ENCODE measurements at places on chromosomes 3 and 15.

GRCh38 chr15:40275523-40275922 is 7.3 kb downstream of the ANKRD63 start:
- no peak for DNase-seq

DNA sequence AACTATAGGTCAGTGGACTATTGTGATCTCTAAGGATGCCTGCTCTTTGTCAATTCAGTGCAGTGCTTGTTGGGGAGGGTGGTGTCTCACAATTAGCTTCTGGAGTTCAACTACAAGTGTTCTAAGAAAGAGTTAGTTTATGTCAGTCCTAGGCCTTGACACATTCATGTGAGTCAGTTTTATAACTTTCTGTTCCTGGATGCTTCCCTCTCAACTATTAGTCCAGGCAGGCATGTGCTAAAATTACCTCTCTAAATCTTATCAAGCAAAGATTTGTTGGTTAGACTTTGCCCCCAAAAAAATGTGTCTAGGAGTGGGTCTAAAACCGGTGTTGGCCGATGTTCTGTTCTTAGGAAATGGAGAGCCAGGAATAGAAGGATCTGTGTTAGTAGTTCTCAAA is 378.3 kb downstream of the IL5RA start:
- no peak for DNase-seq

GRCh38 chr3:47008234-47008796 is 28.8 kb downstream of the NBEAL2 start:
- no peak for DNase-seq

GRCh38 chr3:115790759-115791158 is 167.4 kb downstream of the GAP43 start:
- DNase-seq = no peak

DNA sequence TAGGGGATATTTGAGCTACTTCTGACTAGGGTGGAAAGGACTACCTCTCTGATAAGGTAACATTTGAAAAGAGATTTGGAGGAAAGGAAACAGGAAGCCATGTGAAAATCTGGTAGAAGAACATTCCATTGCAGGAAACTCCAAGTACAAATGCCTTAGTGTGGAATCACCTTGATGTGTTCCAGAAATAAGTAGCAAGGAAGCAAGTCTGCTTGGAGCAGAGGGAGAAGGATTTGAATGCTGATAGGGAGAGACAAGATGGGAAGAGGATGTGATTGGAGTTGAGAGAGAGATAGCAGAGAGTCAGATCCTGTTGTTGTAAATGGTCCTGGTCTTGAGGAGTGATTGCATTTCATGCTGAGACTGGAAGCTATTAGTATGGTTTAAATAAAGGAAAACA is 335.1 kb upstream of the DCBLD2 start:
- no peak for DNase-seq

GRCh38 chr3:13268961-13269441 is 151.1 kb downstream of the NUP210 start:
- no peak for DNase-seq

DNA sequence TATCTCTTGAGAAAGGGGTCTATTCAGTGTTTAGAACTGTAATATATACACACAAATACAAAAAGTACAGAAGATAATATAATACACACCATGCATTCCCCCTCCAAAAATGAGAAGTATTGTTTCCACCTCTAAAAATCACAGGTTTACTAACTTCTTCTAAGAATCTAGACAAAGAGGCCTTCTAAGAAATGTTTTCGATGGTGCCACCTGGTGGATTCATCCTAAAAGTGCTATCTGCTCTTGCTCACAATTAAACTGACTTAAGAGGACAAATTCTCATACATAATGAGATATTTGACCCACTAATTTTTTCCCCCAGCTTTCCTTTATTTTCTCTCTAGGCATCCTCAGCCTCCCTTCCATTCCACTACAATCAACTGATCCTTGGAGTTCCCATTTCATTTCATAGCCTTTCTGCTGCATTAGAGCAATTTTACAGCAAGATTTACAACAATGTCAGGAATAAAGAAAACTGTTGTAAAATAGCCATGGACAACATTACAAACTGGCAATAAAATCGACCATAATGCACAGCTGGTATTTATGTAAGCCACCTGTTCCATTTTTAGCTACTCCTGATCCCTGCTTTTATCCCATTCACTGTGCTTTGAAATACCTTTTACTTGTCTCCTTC is 124.6 kb downstream of the ARRDC4 start:
- peak; percentile 54 for DNase-seq

- no peak for DNase-seq
Observed at GRCh38 chr3:137835096-137835495, 71.0 kb downstream of the SOX14 start.

DNA sequence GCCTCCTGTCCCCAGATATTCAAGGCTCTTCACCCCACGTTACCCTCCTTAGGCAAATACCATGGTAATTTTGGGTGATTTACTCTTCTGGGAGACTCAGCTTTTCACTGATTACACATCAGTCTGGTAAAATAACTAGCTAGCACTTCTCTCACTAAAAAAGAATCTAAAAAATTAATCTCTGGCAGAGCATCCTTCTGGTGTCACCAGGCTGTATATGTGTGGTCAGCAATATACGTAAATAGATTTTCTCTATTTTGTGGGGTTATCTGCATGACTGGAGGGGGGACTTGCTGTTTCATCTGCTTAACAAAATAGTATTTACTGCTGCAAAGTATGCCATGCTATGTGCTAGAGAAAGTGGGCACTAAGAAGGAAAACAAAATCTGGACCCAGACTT is 45.1 kb downstream of the LRRC28 start:
- DNase-seq = no peak

- DNase-seq = peak; percentile 46
Observed at GRCh38 chr3:141680620-141681389, 57.3 kb upstream of the RNF7 start.

- DNase-seq = no peak
Observed at GRCh38 chr3:127275287-127275781, 12.5 kb downstream of the PRR20G start.

GRCh38 chr3:47057212-47057671 is 77.8 kb downstream of the NBEAL2 start:
- no peak for DNase-seq

GRCh38 chr15:40846841-40847222 is 3.0 kb downstream of the SPINT1 start:
- DNase-seq = no peak

- DNase-seq = no peak
Observed at GRCh38 chr15:40483919-40484318, 13.1 kb downstream of the CHST14 start.

GRCh38 chr3:100043271-100043670 is 71.0 kb downstream of the FILIP1L start:
- no peak for DNase-seq

GRCh38 chr15:92073044-92073785 is 219.7 kb downstream of the SLCO3A1 start:
- DNase-seq = no peak

GRCh38 chr3:190362258-190362657 is 25.7 kb upstream of the CLDN16 start:
- DNase-seq = no peak

GRCh38 chr15:28932361-28932760 is 46.6 kb downstream of the APBA2 start:
- no peak for DNase-seq

DNA sequence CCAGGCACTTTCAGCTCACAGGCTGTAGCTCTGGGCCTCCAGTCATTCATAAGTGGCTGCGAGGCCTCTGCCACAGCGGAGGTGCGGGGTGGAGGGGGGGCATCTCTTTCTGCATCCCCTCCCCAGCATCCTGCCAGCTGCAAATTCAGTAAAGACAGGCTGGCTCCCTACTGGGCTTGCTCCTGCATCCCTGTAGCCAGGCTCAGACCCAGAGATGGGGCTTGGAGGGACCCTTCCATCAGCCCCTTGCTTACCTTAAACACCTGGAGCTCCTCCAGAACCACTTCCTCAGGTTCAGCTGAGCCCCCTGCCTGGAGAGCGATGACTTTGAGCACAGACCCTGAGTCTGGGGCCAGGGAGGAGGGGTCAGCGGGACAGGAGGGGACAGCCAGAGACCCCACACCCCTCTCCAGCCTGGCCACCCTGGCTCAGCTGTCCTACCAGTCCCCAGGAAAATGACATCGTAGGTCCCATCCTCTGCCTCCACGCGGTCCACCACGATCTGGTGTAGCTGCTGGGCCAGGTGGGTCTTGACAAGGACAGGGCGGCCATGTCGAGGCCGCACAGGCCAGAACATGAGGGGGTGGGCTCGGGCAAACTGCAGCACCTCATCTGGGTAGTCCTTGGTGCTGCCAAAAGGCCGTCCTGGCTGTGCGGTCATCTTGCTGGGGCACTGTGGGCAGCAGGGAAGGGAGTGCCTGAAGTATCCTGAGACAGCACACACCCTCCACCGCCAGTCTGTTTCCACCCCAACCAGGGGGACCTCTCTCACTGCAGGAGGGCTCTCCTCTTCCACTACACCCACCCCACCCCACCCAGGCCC is 5.3 kb downstream of the SEMA3G start:
- DNase-seq = no peak

DNA sequence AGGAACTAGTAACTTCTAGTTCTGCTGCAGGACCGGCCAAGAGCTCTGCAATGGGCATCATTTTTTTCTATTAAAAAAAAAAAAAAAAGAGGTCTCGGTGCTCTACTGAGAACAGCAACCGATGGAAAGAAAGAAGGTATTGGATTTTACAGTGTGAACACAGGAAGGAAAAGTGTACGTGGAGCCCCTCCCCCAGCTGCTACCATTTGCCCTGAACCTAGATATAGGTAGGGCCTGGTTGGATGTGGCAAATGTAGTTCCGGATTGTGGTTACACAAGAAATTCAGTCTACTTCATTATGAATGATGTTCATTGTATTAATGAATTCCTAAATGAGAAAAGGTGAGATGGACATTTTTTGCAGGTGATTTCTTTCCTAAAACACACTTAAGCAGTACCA is 17.9 kb upstream of the PPARG start:
- no peak for DNase-seq

DNA sequence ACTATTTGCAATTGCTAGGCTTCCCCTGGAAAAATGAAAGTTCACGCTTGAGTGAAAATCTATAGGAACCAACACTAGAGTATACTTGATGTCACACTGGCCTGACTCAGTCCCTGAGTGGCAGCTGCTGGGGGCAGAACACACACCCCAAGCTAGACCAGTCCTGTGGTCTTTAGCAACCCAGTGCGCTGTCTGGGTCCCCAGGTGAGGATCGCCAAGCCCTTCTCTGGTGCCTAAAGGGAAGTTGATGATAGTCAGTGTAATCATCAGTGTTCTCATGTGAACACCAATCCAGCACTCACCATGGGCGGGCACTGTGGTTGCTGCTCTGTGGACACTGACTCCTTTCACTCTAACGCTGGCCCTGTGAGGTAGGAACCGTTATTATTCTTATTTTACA is 11.2 kb downstream of the ALDH1A3 start:
- DNase-seq = no peak

- DNase-seq = no peak
Observed at GRCh38 chr3:17232442-17232841, 347.7 kb downstream of the PLCL2 start.

DNA sequence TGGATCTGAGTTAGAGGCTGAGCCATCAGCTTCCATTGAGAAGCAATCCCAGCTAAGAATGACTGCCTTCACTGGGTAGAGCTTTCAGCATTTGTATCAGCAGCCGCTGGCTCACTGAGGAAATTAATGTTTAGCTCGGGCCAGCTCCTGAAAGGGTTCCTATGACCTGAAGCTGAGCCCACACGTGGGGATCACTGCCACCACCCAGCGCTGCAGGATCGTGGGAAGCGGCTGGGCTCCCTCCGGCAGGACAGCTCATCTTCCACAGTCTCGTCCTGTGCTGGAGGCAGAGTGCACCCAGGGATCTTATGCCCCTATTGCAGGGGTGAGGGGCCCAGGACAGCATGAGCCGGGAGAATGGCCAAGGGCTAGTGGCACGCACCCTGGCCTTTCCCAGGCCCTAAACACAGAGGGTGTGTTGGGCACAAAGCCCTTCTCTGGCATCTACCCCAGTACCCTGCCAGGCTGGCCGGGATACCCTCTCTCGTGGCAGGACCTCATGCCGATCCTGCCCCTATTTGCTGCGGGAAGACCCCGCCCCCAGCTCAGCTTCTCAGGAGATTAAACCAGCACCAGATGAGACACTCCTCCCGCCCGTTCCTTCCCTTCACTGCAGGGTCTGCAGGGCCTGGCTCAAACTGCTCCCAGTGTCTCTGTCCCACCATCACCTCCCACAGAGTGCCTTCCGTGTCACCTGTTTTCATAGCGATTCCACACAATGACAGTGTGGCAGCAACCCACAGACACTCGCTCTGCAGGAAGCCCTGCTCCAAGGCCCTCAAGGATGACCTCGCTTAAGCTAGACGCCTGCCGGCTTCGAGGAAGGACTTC is 28.5 kb downstream of the KLHL25 start:
- DNase-seq = no peak

DNA sequence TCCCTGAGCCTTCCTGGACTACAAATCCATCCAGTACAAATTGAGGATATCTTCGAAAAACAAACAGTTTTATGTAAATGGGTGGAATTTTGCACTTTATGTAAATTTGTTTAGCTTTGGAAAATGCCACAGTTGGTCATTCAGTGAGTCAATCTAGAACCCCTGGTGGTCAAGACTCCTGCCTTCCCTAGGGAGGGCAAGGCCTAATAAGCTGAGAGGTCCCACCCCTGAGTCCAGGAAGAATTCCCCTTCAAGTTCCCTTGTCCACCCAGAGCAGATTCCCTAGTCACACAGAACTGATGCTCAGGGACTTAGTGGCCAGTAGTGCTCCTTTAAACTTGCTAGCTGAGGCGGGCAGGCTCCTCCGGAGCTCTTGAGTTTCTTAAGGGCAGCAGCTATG is 6.1 kb upstream of the RUBCN start:
- DNase-seq = no peak
